ENCODE measurements at places on chromosomes 2 and 18.

- no peak for DNase-seq
Measured at GRCh38 chr2:116732322-116732721, 1082.2 kb upstream of the DDX18 start.

DNA sequence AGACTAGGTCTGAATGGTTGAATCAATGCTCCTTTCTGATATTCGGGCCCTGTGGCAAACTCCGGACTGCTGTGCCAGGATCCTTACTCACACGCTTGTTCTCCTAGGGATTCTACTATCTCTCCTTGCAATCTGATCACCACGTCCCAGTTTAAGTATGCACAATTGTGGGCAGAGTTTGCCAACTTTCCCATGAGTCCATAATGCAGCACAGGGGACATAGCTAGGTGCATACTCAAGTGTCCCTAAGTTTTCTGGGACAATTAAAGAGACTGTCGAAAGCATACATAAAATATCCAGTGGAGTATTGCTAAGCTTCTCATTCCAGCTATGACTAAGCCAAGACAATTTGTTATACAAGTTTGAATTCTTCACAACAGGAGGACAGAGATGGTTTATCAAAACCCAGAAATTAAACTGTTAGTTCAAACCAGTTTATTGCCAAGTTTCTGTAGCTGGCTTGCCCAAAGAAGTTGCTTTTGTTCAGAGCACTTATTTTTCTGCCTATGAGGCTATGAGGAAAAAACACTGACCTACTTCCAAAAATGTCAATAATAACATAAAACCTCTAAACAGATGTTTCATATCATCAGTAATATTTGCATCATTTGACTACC lies 136.1 kb downstream of the EXOC6B start:
- no peak for DNase-seq

- DNase-seq: no peak
Measured at GRCh38 chr2:9758741-9759140, 84.5 kb upstream of the TAF1B start.

GRCh38 chr2:159828738-159829137 lies 30.7 kb upstream of the CD302 start:
- no peak for DNase-seq

DNA sequence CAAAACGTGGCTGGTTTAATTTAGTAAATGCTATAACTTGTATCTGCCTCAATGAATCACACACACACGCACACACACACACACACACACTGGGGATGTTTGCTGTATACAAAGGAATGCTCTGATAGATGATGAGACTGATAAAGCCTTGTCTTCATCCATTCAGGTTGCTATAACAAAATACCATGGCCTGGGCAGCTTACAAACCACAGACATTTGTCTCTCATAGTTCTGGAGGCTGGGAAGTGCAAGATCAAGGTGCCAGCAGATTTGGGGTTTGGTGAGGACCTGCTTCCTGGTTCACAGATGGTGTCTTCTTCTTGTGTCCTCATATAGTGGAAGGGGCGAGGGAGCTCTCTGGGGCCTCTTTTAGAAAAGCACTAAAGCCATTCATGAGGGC lies 149.5 kb upstream of the HDAC4 start:
- no peak for DNase-seq

GRCh38 chr18:4286256-4286655 lies 168.9 kb downstream of the DLGAP1 start:
- DNase-seq: no peak

DNA sequence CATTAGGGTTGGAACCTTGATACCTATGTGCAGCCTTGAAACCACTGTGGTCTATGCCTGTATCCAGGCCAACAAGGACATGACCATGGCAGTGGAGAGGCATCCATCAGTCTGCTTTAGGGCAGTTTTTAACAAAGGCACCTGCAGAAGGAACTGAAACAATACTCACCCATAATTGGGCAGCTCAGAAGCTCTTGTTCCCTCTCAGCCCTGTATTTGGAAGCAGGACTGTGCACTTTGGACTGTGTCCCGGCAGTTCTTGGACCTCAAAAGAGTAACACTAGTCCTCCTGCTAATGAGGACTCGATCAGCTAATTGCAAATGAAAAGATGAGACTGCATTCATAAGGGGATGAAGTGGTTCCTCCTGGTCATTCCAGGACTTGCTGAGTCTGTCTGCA lies 500.2 kb upstream of the TNP1 start:
- no peak for DNase-seq

GRCh38 chr18:13444430-13445240 lies 226.1 kb downstream of the LDLRAD4 start:
- no peak for DNase-seq

DNA sequence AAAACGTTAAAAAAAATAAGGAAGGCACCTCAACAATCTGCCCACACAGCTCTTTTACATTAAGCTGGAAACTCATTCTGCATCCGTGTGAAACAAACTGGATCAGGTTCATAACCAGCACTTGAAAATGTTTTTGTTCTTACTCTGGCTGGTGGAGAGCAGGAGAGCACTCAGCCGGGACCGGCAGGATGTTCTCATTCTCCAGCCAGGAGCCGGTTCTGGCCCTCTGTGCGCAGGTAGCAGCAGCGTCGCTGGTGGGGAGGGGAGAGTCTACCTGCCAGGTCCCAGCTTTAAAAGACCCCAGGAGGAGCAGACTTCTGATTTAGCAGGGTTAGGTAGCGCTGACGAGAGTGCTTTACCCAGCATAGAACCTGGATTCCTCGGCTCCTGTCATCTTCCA lies 834.9 kb upstream of the SALL3 start:
- no peak for DNase-seq

GRCh38 chr2:27408601-27409320 lies 630 bp downstream of the PPM1G start:
- no peak for DNase-seq

DNA sequence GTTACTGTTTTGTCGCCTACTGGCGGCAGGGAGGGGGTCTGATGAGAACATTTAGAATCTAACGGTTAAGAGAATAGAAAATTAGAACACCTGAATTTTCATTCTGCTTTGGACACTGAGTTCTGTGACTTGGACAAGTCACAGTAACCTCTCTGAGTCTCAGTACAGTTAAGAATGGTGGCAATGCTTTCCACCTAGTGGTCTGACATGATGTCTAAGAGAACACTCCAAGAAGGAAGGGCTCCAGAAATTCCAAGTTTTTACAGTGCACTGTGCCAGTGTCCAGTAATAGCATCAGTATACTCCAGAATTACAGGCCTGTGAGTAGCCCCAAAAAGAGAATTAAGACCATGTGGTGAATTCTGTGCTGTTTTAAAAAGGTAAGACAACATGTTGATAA lies 174.1 kb upstream of the ZFP36L2 start:
- DNase-seq: no peak

DNA sequence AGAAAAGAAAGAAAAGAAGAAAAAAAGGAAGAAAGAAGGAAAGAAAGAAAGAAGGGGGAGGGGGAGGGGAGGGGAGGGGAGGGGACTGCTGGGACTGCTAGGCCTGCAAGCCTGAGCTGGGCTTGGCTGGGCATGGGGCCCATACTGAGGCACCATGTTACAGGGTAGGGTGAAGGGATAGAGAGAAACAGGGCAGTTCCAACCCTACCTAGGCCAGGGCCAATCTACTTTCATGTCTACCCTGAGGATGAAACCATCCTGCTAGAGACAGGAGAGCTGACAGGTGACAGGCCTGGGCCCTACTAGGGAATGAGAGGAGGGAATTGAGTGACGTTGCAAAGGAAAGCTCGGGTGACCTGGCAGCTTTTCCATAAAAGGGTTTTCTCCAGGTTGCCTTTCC lies 41.7 kb downstream of the TEX44 start:
- DNase-seq: no peak

GRCh38 chr2:150607390-150607811 lies 119.9 kb upstream of the RND3 start:
- DNase-seq: no peak

Data from esophagus squamous epithelium (tissue), 5 donors.